ENCODE measurements at places on chromosomes 13 and 19.

DNA sequence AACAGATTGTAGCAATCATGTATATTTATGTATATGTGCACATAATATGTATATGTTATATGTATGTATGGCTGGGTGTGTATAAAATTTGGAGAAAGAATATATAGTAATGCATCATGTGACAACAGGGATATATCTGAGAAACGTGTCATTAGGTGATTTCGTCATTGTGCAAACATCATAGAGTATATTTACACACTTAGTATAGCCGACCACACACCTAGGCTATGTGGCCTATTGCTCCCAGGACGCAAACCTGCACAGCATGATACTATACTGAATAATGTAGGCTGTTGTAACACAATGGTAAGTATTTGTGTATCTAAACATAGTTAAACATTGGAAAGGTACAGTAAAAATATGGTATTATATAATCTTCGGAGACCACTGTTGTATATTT lies 43.8 kb downstream of the ESD start:
- no peak for DNase-seq

- no peak for DNase-seq
These were observed 47.7 kb upstream of the RGCC start for GRCh38 chr13:41409611-41410010.

- no peak for DNase-seq
These were observed 2.8 kb downstream of the ZNF749 start for GRCh38 chr19:57437931-57438330.

DNA sequence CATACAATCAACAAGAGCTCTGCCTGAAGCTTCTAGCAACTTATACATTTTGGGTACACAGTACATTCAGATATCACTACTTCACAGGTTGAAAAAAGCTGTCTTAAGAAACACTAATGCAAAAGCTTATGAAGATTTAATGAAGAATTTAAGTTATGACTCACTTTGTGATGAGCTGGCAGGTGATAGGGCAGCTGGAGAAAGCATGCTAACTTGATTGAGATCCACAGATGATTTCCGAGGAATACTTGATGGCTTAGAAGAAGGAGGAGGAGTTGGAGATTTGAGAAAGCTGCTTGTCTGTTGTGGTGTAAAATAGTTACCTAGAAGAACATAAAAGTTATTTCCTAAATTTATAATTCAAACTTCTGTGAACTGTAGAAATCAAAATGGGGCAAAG lies 23.3 kb downstream of the EXOSC8 start:
- no peak for DNase-seq

DNA sequence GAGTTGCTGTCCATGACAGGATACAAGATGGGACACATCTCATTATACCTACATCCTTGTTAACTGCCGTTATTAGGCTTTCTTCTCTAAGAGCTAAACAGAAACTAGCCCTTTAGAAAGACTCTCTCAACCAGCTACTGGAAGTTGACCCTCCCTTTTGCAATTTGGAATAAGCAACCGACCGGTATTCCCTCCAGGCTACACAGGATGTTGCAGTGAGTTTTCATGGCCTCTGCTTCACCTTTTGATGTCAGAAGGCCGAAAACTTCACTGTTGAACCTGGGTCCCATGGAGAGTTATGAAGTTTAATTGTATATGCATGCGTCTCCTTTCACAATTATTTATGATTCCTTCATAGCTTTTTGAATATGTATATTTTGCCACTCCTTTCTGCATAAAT lies 1042.5 kb upstream of the SPRY2 start:
- DNase-seq, result no peak

- DNase-seq, result no peak
These were observed 63.8 kb downstream of the DCT start for GRCh38 chr13:94415500-94416237.

GRCh38 chr13:25046985-25047511 lies 48.9 kb upstream of the PABPC3 start:
- no peak for DNase-seq

DNA sequence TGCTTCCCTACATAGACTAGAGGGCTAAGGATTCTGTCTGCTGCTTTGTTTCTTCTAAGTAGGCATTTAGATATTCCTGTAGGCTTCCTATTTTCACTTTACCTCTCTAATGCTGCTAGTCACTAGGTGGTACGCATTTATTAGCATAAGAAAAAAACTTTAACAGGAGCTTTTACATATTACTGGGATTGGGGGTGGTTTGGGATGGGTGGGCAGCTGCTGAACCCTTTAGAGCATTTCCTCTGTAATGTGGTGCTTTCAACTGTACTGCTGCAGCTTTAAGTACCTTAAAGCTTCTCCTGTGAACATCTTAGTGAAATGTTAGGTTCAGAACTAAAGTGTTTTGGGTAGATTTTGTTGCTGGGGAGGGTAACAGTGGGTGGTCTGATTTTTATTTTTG lies 92.6 kb downstream of the ZNF486 start:
- DNase-seq, result no peak

- no peak for DNase-seq
These were observed 213.7 kb downstream of the NALCN start for GRCh38 chr13:101202590-101202989.

DNA sequence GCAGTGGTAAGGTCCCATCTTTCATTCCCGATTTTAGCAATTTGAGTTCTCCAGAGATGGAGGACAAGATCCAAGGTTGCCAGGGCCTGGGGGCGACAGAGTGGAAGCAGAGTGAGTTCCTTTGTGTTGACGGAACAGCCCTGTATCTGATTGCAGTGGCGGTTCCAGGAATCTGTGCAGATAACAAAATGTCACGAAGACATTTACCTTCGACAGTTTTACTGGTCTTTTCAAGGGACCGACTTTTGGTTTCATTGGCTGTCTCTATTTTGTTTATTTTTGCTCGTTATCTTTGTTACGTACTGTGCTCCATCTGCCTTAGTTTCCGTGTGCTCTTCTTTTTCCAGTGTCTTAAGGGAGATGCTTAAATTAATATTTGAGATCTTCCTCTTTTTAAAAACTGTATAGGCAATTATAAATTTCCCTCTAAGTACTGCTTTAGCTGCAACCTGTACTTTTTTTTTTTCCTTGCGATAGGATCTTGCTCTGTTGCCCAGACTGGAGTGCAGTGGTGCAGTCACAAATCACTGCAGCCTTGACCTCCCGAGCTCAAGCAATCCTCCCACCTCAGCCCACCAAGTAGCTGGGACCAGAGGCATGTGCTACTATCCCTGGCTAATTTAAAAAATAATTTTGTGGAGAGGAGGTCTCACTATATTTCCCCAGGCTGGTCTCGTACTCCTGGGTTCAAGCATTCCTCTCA lies 23.2 kb downstream of the KDM4B start:
- DNase-seq, result no peak

DNA sequence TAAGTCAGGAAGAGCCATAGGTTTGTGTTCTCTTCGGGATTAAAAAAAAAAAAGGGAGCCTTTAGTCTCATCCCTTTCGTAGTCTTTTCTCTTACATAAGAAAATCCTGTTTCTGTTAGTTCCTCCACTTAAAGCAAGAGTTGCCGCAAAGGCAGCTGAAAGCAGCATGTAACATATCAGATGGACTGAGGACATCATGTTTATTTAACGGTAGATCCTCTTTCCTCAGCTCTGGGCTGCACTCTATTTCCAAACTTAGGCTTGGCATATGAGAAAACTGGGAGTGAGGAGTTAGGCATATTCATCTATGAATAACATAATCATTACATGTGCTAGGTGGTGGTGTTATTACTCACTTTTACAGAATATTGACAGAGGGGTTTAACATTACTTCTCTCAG lies 391.2 kb downstream of the KLF12 start:
- DNase-seq, result no peak

GRCh38 chr13:35025314-35025713 lies 83.2 kb downstream of the NBEA start:
- no peak for DNase-seq

GRCh38 chr13:61052175-61052574 lies 363.5 kb downstream of the PCDH20 start:
- DNase-seq, result no peak

GRCh38 chr19:54465426-54466109 lies 2.0 kb upstream of the LENG9 start:
- DNase-seq, result no peak

- DNase-seq, result no peak
These were observed 924 bp downstream of the TNFSF13B start for GRCh38 chr13:108270442-108270841.

- DNase-seq, result no peak
These were observed 68.2 kb downstream of the STK24 start for GRCh38 chr13:98508685-98509084.

GRCh38 chr13:22201375-22201925 lies 530.6 kb downstream of the FGF9 start:
- DNase-seq, result no peak

DNA sequence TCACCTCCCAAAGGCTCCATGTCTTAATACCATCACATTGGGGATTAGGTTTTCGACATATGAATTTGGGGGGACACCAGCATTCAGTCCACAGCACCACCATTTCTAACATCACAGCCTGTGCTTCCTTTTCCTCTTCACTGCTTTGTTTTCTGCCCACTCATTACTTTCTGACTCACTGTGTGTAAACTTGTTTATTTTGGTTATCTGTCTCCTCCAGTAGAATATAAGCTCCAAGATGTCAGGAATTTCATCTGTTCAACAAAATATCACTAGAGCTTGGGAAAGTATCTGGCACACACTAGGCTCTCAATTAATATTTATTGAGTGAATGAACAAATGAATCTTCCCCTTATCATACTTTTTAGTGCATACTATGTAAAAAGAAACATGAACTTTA lies 152.0 kb downstream of the NUFIP1 start:
- no peak for DNase-seq

DNA sequence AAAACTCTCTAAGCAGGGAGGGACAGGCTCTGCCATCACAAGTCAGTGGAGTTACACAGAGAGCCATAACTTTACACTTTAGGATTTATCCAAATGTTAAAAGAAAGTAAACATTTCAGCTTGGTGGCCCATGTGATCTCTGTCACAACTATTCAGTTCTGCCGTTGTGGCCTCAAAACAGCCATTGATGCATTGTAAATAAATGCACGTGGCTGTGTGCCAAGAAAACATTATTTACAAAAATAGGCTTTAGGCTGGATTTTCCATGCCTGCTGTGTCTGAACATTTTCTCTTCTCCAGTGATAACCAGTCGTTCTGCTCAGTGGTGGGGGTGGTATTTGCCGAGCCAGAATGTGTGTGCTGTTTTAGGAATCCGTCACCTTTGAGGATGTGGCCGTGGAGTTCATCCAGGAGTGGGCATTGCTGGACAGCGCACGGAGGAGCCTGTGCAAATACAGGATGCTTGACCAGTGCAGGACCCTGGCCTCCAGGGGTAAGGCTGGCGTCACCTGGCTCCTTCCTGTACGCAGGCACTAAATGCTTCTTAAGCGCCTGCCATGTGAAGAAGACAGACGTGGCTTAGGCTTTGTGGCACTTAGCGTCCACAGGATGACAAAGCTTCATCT lies 4.9 kb downstream of the ZNF333 start:
- DNase-seq, result no peak

- DNase-seq, result no peak
These were observed 1.7 kb downstream of the PDX1 start for GRCh38 chr13:27921421-27921960.

DNA sequence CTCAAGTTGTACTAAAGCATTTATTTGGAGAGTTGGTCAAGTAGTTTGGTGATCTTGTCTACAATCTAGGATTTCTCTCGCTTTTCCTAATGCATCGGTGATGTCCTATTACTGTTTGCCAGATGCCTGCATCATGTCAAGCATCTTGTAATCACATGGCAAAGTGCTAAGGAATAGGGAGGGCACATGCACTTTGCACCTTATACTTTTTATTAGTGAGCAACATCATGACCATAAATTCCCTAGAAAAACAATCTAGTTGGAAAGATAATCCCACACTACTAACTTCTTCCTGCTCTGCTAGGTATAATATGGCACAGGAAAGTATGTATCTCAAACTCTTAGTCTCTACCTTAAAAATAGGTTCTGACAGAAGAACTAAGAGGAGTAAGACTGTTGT lies 894.3 kb upstream of the SLITRK1 start:
- DNase-seq, result no peak

DNA sequence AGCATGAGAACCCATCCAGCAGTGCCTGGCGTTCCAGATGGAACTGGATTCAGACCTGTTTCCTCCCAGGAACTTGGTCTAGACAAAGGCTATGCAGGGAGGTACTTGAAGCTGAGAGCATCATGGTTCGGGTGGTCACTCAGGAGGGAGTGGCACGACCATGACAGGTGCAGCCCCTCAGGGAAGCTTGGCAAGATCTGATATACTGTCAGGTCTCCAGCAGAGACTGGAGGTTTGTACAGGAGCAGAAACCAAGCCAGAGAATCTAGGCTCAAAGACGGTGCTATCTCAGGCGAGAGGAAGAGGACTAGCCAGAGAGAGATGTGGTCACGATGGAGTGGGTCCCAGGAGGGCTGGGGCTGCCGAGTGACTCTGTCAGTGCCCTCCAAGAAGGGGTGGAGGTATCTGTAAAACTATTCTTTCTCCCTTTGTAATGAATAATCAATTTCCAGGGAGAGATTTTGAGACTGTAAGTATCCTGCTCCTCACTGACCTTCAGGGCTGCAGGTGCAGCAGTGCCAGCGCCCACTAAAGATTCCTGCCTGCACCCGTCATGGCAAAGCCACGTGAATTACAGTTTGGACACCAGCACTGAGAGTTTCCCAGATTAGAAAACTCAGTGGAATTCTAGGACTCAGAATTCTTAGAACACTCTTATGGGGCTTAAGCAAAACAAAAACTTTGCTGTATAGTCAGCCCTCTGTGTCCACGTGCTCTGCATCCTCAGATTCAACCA lies 10.2 kb upstream of the DCUN1D2 start:
- DNase-seq, result no peak

- DNase-seq, result no peak
These were observed 1491.9 kb downstream of the SLITRK5 start for GRCh38 chr13:89163096-89163495.

DNA sequence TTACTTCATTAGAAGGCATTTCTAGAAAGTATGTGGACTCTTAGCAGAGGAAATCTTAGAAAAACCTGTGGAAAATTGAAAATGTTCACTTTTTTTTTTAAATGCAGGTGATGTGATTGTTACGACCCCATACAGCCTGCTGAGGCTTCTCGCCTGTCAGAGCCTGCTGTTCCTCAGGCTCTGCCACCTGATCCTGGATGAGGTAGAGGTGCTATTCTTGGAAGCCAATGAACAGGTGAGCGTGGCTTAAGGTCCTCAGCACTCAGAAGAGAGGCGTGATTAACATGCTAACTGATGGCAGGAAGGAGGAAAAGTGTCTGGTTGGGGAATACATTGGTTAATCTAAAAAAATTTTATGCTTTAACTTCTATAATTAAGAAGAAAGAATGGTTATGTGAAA lies 71.4 kb downstream of the SLC7A9 start:
- DNase-seq, result no peak

GRCh38 chr19:50735869-50736268 lies 12.7 kb downstream of the CLEC11A start:
- DNase-seq, result no peak

- no peak for DNase-seq
These were observed 1471.8 kb downstream of the EFNB2 start for GRCh38 chr13:105063676-105064075.

Measured in stimulated activated CD4-positive, alpha-beta T cell treated with anti-CD3 and anti-CD28 coated beads, TNF-alpha, amount 100 ng/mL, for 4 hours (primary cell).